ENCODE measurements at places on chromosomes 11 and 22.
A peak's percentile ranks its signal among the peaks of the same experiment; 100 is the strongest.

DNA sequence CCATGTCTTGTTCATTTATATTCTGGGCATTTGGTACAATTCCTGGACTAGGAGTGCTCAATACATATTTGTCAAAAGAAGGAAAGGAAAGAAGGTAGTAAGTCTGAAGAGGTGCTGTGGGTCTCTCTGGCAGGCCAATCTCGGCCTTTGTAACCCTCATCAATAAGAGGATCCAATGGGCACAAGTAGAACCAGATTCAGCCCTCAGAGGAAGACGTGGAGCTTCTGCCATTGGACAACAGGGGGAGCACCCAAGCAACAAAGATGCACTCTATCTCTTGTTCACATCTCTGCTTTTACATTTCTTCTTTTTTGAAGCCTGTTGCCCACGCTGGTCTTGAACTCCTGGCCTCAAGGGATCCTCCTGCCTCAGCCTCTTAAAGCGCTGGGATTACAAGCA, 2.2 kb upstream of the VPS11 start:
- no peak for DNase-seq

DNA sequence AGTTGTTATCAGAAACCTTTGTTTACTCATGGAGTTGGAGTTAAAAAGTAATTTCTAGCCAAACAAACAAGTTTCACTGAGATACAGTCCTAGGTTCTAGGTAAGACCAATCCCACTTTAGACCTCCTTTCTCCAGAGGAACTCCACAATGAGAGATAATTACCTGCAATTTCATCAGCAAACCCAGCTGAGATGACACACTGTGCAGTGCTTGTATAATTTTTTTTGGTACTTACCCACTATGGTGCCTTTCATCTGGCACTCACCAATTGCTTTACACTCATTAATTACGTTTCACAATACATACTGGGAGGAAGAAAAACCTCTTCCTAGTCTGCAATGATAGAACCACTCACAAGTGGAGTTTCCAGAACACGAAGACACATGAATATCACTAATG, 1.8 kb upstream of the MUC15 start:
- DNase-seq, result no peak

- DNase-seq, result peak; percentile 8
Measured at GRCh38 chr11:129853518-129854231, 38.0 kb downstream of the TMEM45B start.

DNA sequence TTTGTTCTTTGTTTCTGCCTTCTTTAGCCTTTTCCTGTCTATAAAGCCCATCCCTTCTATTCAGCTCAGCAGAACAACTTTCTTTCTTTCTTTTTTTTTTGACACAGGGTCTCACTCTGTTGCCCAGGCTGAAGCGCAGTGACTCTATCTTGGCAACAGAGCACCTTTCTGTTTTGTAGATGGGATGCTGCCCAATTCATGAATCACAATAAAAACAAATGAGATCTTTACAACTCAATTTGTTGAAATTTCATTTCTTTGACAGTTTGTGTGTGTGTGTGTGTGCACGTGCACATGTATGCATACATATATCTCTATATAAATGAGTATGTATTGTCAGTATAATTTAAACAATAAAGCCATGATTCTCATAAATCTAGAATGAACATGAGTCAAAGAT, 25.5 kb downstream of the TSPAN18 start:
- DNase-seq, result no peak

DNA sequence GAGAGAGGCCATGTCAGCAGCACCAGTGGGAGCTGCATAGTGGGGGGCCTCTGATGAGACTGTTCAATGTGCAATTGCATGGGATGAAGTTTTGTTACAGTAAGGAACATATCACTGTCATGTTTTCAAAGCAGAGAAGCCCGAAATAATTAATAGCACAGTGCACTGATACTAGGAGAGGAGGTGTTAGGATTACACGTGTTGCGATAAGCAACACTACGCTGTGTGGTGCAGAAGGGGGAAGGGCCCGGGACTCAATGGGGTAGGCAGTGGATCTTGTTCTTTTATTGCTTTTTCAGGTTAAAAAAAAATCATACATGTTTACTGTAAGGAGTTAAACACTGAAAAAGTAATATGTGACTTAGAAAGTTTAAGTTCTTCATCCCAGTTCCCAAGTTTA, 29.2 kb downstream of the TCIRG1 start:
- no peak for DNase-seq

DNA sequence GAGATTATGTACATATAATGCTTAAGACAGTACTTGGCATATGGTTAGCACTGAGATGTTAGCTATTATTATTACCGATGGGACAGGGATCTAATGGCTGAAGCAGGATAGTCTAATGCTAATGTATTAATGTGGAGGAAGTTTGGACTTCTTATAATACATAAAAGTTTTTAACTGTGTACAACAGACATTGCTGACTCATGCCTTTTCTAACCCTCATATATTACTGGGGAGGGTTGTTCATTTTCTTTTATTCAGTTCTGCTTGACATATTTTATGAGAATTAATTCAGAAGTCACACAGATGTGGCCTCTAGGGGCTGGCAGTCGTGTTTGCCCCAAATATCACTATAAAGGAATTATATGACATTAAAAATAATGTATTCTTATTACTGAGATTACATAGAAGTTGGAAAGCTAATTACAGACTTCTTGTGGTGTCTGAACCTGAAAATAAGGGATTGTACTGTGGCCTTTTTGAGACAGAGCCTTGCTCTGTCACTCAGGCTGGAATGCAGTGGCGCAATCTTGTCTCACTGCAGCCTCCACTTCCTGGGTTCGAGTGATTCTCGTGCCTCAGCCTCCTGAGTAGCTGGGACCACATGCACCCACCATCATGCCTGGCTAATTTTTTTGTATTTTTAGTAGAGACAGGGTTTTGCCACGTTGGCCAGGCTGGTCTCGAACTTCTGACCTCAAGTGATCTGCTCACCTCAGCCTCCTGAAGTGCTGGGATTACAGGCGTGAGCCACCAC, 10.1 kb downstream of the CCDC90B start:
- DNase-seq, result no peak

GRCh38 chr11:134052395-134052987, 16.4 kb upstream of the JAM3 start:
- no peak for DNase-seq

DNA sequence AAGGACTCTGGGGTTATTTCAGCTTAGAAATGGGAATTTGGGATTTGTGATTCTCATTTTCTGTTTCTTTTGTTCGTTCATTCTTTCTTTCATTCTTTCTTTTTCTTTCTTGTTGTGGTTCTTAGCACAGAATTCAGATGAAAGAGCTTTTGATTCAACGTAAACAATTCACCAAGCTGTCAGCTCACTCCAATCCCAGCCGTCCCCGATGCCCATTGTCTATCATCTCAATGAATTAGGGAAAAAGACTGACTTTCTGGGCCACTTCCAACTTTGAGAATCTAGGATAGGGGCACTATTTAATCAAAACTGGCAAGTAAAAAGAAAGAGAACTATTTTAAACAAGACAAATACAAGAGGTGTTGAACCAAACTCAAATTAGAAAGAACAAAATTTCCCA, 25.1 kb upstream of the TMA7B start:
- no peak for DNase-seq

- no peak for DNase-seq
Measured at GRCh38 chr11:70105755-70106571, 27.8 kb downstream of the ANO1 start.
